T-cell (primary cell): ENCODE measurements at places on chromosomes 12 and 14.

- no peaks in the 10 kb centered on the region for H3K36me3 ChIP-seq
- no peak overlapping the region for H3K4me3 ChIP-seq
- H3K27ac ChIP-seq = no peak overlapping the region
- peaks cover 19% of the 10 kb centered on the region for H3K27me3 ChIP-seq
Measured at GRCh38 chr12:462936-463705, 3.4 kb downstream of the B4GALNT3 start.

GRCh38 chr14:95561001-95561412, 26.2 kb downstream of the GLRX5 start:
- H3K4me1 ChIP-seq = no peaks in the 10 kb centered on the region
- H3K27ac ChIP-seq = no peak overlapping the region
- H3K36me3 ChIP-seq = no peaks in the 10 kb centered on the region
- DNase-seq = peak; percentile 70
- no peaks in the 10 kb centered on the region for H3K27me3 ChIP-seq

DNA sequence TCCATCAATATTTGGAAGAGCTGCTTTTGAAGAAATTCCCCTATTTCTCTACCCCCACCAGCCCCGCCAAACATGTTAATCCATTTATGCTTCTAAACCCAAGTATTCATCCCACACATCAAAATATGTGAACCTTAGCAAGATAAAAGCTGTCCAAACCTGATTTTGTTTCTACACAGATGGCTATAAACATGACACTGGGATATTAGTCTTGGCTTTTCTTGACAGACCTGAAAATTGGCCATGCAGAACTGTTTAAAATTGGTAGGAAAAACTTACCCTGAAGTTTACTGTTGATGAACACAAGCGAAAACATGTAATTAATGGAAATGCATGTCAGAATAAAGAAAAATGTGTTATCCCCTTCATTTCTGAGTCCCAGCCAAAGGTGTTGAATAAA, 370.0 kb downstream of the EGLN3 start:
- no peaks in the 10 kb centered on the region for H3K27me3 ChIP-seq
- DNase-seq = no peak
- no peak overlapping the region for H3K4me3 ChIP-seq

GRCh38 chr14:31933716-31934115, 143.4 kb upstream of the ARHGAP5 start:
- no peaks in the 10 kb centered on the region for H3K36me3 ChIP-seq
- no peak for DNase-seq
- H3K27me3 ChIP-seq = no peaks in the 10 kb centered on the region
- H3K4me1 ChIP-seq = peaks cover 2% of the 10 kb centered on the region
- no peak overlapping the region for H3K4me3 ChIP-seq

DNA sequence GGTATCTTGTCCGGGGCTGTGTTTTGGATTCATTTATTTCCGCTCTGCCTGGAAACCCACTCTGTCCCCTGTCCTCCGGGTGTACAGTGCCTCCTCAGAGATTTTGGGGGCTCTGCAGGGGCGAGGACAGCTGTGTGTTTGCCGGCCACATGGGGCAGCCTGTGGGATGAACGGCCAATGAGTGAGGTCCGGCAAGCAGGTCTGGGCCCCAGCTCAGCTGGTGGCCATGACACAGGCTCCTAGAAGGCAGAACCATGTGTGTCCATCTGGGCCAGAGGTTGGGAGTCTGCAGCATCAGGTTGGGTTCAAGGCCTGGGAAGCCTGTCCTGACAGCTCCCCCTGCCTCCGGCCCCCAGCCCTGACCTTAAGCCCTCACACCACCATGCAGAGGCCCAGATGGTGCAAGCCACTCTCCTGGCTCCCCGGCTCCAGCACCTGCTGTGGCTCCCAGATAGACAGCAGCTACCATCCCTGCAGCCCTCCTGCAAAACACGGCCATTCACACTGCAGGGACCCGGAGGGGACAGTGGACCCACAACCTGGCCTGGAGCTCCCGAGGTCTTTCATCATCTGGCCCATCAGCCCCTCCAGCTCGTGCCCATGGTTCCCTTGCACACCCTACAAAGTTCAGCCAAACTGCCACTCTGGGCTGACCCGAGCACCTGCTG, 220.1 kb upstream of the C14orf180 start:
- H3K4me3 ChIP-seq = no peak overlapping the region
- no peaks in the 10 kb centered on the region for H3K27me3 ChIP-seq
- H3K36me3 ChIP-seq = no peaks in the 10 kb centered on the region
- H3K27ac ChIP-seq = no peak overlapping the region
- H3K4me1 ChIP-seq = no peaks in the 10 kb centered on the region

DNA sequence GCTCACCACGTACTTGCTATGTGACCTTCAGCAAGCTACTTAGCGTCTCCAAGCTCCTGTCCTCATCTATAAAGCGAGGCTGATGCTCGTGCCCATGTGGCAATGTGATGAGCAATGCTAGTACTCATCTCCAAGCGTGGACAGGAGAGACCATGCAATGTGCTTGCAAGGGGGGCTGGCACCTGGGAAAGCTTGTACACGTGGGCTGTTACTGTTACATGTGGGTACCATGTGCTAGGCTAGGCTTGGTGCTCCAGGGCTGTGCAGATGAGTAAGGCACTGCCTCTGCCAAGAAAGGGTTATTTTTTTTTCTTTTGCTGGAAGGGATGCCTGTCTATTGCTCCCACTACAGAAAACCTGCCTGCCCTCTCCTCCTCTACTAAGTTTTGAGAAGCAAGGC, 46.6 kb downstream of the TSPAN11 start:
- H3K27me3 ChIP-seq = peaks cover 22% of the 10 kb centered on the region
- H3K27ac ChIP-seq = no peak overlapping the region
- H3K36me3 ChIP-seq = no peaks in the 10 kb centered on the region
- no peak overlapping the region for H3K4me3 ChIP-seq

DNA sequence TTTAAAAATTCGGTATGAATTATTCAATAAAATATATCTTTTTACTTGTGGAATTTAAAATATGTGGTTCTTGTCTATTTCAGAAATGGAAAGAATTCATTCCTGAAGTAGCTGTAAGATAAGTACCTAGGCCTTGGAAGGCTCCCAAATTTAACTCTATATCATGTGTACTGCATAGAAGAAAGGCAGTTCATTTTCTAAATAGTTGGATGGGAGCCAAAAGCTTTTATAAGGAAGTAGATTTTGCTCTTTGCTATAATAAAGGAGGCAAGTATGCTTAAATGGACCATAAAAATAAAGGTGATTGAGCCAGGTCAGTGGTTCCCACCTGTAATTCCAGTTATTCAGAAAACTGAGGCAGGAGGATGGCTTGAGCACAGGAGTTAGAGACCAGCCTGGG, 187.5 kb downstream of the ATXN7L3B start:
- no peak overlapping the region for H3K27ac ChIP-seq
- H3K36me3 ChIP-seq = no peaks in the 10 kb centered on the region
- H3K27me3 ChIP-seq = no peaks in the 10 kb centered on the region
- DNase-seq = no peak

DNA sequence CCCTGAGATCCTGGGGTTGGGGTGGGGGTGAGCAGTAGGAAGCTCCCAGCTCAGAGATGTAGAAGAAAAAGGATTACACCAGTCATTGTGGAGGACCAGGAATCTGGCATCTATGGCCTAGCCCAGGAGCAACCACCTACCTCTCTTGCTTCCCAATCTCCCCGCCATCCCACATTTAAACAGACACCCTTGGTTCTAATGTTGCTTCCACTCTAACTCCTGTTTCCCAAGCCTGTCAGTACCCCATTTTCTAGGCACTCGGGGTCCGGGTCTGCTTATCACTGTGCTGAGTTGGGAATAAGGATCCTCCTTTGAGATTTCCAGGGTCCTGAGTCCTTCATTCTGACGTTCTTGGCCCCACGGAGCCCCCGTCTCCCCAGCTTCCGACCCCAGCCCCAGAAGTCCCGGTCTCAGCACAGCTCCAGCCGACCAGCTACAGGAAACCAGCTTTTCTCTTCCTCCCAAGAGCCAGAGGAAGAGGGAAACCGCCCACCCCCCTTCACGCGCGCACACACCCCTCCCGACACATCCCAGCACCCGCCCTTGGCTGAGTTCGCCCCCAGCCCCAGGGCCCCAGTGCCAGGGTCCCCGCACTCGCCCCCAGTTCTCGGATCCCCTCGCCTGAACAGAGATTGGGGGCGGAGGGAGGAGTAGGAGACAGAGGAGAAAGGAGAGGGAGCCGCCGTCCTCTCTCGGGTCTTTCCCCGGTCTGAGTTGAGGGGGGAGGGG, 1.2 kb downstream of the ITGA5 start:
- peak overlapping the region; percentile 83 for H3K4me3 ChIP-seq
- H3K27me3 ChIP-seq = no peaks in the 10 kb centered on the region
- peak overlapping the region; percentile 91 for H3K27ac ChIP-seq
- no peaks in the 10 kb centered on the region for H3K36me3 ChIP-seq

DNA sequence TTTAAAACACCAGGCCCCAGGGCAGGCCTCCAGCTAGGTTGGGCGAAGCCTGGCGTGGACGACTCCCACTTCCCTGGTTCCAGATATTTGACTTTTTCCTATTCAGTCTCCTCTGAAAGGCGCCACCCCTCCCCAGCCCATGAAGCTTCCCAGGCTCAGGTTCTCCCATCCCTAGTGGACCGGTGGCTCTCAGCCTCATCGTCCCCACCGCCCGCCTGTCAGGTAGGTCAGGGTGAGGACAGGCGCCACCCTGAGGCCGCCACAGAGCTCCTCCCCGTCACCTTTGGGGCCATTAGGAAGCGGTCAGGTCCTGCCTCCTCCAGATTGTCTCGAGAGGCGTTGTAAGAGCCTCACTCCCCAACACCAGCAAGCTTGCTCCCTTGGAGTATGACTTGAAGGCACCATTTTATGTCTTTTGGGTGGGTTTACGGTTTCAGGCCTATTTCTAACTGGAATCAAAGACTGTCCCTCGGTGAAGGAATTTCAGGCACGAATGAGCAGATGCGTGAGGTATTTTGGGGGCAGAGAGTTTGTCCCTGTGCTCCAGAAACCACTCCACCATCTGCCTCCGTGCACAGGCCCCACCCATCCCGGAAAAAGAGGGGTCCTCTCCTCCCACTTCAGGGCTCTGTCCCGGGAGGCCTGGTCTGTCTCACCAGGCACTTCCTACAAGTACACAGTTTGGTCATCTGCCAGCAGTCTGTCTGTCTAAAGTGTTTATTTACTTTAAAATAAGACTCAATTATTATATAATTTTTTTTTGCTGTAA, 55.6 kb downstream of the TSPAN9 start:
- H3K4me1 ChIP-seq = peaks cover 4% of the 10 kb centered on the region
- no peak overlapping the region for H3K4me3 ChIP-seq
- no peak overlapping the region for H3K27ac ChIP-seq

GRCh38 chr12:57898308-57898970, 42.9 kb upstream of the ATP23 start:
- H3K27ac ChIP-seq = peak overlapping the region; percentile 94
- no peak for DNase-seq
- peaks cover 4% of the 10 kb centered on the region for H3K27me3 ChIP-seq
- peaks cover 62% of the 10 kb centered on the region for H3K4me1 ChIP-seq
- no peaks in the 10 kb centered on the region for H3K36me3 ChIP-seq

GRCh38 chr12:66516561-66516960, 162.3 kb downstream of the GRIP1 start:
- H3K36me3 ChIP-seq = no peaks in the 10 kb centered on the region
- H3K27me3 ChIP-seq = no peaks in the 10 kb centered on the region
- no peak for DNase-seq
- H3K4me1 ChIP-seq = no peaks in the 10 kb centered on the region

- no peaks in the 10 kb centered on the region for H3K36me3 ChIP-seq
Measured at GRCh38 chr12:4243091-4243490, 30.5 kb upstream of the CCND2 start.

GRCh38 chr14:38012056-38012455, 195.6 kb upstream of the SSTR1 start:
- no peaks in the 10 kb centered on the region for H3K36me3 ChIP-seq
- no peak overlapping the region for H3K4me3 ChIP-seq
- no peak overlapping the region for H3K27ac ChIP-seq
- no peaks in the 10 kb centered on the region for H3K27me3 ChIP-seq
- no peaks in the 10 kb centered on the region for H3K4me1 ChIP-seq
